ENCODE measurements at places on chromosomes 4 and X.

DNA sequence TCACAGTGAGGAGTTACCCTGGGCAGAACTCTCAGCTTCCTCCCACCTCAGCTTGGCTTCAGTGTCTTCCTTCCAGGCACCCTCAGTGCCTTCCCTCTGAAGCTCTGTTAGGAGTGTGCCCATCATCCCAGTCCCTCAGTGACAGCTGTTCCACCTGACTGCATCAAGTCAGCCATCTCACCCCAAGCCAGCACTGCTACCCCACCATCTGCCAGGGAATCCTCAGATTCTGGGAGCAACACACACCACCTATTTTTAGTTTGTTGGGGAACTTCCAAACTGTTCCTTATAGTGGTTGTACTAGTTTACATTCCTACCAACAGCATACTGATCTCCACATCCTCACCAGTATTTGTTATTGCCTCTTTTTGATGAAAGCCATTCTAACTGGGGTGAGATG, 182.9 kb downstream of the RELL1 start:
- DNase-seq: no peak

DNA sequence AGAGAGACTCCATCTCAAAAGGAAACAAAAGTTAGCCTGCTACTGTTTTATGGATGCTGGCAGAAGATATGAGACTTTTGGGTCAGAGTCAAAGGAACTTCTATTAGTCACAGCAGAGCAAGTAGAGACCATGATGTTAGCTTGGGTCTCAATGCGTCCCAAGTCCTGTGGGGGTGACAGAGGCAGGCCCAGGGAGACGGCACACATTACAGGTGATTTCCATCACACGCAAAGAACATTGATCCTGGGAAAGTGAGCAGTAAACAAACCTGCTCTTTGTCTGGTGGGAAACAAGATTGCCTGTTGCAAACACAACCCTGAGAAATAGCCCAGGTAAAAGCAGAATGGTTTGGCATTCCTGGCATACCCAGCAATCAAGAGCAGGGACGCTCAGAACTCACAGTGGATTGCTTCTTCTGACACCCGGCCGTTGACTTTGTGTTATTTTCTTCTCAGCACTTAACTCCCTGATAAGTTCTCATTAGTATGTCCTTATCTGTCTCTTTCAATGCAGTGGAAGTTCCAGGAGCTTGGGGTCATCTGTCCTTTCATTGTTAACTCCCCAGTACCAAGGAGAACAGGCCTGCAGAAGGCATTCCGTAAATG, 51.2 kb upstream of the LGI2 start:
- DNase-seq: no peak

DNA sequence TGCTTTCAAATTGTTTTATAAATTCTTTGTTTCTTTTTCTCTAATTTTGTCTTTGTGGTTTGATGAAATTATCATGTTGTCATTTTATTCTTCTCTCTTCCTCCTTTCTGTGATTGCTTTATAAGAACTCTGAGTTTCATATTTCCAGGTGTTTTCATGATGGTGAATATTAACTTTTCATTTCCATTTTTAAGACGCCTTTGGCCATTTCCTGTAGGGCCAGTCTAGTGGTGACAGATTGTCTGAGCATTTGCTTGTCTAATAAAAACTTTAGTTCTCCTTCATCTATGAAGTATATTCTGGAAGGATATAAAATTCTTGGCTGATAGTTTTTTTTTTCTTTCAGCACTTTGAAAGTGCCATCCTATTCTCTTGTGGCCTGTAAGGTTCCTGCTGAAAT, 128.1 kb downstream of the FAM13A start:
- no peak for DNase-seq

DNA sequence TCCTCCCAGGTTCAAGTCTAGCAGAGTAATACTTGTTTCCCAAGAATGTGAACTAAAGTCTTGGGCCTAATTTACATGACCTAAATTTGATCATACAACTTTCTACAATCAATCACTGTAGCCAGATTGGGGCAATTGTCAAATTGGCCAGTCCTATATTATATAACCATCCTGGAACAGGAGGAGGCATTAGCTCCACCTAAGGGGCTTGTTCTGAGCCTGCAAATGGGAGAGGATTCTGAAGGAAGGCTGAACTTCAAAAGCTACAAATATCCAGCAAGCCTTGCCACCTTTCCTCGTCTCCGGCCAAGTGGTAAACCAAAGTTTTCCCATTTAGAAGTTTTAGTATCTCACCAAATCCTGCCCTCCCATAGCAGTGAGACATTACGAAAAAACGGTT, 1289.6 kb upstream of the TENM3 start:
- no peak for DNase-seq
